ENCODE measurements at places on chromosomes 5 and 9. TPM values are rescaled to one million over a fixed set of nuclear protein-coding genes. Genes with fewer than 3 reads are reported as not detected.

TPM2 gene
- 899 TPM for total RNA-seq

LCN15 gene
- 0.77 TPM for total RNA-seq

- H3K27ac ChIP-seq, result no peak overlapping the region
- peaks cover 19% of the 10 kb centered on the region for H3K4me1 ChIP-seq
- no peaks in the 10 kb centered on the region for H3K27me3 ChIP-seq
- no peaks in the 10 kb centered on the region for H3K36me3 ChIP-seq
- no peak overlapping the region for H3K4me3 ChIP-seq
These were observed 29.5 kb upstream of the ANKRD18A start for GRCh38 chr9:38649731-38650363.

- H3K4me1 ChIP-seq, result peaks cover 6% of the 10 kb centered on the region
- H3K27ac ChIP-seq, result no peak overlapping the region
- H3K36me3 ChIP-seq, result no peaks in the 10 kb centered on the region
These were observed 331.0 kb downstream of the GADD45G start for GRCh38 chr9:89935801-89936200.

All from cardiac muscle cell (in vitro differentiated cells and primary cell).